Fibroblast of upper back skin (primary cell): ENCODE measurements at places on chromosomes 13 and 19.

DNA sequence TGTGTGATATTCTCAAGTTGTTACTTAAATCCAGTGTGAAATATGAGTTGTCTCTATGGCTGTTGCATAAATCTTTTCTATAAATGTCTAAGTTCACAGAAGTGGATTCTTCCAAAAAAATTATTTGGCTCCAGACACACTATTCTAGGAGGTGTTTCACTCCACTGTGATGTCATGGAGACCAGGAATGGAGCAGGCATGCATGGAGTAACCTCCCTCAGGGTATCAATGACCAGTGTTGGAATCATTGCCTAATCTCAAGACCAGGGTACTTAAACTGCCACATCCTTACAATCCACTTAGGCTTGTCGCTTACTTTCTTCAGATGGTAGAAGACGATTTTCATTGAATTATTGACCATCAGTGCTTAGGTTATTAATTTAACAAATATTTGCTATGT, 55.4 kb downstream of the LRRC63 start:
- no peak for DNase-seq

DNA sequence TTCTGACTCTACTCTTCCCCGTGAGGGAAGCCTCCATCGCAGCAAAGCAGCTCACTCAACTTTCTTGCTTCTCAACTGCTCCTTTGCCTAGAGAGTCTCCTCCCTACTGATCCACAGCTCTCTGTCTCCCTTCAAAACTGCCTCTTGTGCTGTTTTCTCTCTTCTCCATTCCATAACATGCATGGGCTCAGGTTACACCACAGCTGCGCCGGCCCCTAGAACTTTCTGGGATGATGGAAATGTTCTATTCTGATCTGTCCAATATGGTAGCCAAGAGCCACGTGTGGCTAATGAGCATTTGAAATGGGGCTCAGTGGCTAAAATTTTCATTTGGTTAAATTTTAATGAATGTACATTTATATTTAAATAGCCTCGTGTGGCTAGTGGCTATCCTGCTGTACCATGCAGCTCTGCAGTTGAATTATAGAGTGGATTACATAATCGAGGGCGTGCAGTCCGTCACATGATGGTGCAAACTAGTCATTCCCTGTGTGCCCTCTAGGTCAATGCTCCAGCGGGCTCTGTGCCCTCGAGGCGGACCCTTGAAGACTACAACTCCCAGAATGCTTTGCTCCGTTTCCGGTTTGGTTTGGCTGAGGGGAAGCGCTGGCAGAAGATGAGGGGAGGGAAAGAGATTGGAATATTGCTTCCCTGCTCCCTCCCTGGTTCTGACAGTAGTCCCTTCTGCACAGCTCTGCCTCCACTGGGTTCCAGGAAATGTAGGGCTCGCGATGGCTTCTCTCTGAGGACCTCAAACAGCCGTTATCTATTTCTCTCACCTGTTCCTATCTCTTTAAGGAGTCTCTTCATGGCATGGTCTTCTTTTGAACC, 109.8 kb downstream of the CACNA1A start:
- peak; percentile 54 for DNase-seq

DNA sequence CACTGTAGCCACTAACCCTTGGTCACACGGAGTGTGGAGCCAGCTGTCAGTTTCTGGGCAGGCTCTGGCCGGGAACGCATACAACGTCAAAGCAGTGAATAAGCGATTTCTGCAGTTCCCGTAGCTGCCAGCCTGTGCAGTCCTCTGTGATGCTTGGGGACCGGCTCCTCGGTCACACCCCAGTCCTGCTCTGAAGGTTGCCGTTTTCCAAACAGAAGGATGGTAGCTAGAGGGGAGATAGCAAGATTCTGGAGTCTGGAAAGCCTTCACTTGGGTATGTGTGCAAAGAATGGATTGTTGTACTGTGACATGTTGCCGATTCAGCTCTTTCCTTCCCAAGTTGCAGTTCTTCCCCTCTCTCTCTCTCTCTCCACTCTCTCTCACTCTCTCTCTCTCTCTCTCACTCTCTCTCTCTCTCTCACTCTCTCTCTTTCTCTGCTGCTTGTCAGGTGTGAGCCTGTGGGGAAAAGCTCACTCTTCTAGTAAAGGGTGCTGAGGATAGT, 38.7 kb upstream of the C1QTNF9 start:
- DNase-seq, result peak; percentile 12

- no peak for DNase-seq
These were observed 22.4 kb downstream of the PRR12 start for GRCh38 chr19:49613374-49613773.

- DNase-seq, result no peak
These were observed 389.5 kb downstream of the KCNRG start for GRCh38 chr13:50404769-50405168.

DNA sequence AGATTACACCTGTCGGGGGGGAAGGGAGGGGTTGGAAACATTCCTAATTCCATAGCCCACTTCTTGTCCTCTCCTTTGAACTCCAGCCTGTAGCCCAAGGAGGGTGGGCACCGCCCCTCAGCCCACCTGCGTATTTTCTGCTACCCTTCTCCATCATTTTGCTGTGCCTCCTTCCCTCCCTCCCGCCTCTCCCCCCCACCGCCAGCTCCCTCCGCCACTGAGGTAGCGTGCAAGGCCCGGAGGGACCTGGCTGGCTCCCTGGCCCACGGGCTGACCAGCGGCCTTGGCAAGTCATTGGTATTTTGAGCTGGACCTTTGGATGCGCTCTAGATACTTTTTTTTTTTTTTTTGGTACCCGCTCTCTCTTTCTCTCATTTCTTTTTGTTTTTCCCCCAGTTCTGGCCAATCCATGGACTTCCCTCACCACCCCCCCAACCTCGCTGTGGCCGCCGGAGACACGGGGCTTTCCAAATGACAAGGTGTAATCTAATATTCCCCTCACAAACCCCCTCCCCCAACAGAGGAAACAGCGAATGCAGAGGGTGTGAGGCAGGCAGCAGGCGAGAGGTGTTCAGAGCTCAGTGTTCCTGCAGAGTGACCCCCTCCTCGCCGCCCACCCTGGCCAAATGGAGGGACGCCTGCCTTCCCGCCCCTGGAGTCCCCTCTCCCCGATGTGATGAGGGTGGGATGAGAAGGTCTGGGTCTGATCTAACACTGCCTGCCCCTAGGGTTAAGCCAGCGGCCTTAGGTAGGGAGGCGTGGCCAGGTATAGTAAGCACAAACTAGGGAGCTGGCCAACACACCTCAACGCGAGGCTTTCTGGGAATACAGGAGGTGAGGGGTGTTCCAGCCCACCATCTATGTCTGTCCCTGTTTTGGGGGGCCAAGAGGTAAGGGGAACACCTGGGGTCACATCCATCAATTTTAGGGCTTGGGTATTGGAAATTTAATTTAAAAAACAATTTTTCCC, 89.2 kb downstream of the PTPRS start:
- no peak for DNase-seq
